Stimulated activated CD8-positive, alpha-beta memory T cell treated with anti-CD3 and anti-CD28 coated beads, Interleukin-2, amount 100 ng/mL, for 1 hour (primary cell): ENCODE measurements at places on chromosomes 7 and 10.

DNA sequence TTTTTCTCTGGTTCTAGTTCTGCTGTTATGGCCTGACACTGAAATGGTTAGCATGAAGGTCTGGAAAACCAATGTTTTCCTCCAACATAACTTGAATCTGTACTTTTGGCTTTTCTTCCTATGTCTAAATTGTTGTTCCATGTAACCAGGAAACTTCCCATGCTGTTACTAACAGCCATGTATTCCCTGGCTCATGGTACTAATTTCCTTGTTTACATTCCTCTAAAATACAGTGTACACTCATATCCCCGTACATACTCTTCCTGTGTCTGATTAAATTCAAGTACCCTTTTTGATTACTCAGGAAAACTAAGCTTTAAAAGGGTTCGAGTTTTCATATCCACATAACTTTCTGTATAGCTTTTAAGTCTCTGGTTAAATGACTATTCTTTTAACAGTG, 12.3 kb upstream of the ACSM6 start:
- DNase-seq = no peak

DNA sequence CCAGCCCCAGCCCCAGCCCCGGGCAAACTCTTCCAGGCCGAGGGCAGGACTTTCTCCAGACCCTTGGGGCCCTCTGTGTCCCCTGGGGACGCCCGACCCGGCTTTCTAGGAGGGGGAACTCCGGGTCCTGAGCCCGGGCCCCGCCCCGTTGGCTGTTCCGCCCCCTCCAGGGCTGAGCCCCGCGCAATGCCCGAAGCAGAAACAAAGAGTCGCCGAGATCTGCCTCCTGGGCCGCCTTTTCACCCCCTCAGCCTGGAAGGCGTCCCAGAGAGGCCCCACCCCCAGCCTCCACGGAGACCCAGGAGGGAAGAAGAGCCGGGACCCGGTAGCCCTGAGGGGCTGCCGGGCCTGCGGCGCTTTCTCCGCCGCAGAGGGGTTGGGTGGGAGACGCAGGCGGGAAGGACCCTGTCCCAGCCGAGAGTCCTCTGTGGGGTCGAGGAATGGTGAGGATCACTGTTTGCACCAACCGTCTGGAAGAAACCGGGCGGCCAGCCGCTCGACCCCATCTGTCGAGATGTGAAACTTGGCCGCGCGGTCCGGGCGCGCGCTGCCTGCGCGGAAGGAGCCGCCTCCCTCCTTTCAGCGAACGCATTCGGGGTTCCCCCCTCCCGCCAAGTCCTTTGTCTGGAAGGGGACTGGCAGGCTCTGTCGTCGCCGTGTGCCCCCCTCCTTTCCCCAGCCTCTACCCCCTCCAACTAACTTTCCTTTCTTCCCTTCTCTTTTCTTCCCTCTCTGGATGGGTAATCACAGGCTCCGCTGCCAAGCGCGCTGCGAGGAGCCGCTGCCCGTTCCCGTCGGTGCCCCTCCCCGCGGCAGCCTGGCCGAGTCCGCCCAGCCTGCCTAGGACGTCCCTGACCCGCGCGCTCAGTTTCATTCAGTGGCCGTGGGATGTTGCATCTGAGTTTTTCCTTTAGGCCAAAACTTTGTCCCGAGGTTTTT, 10.2 kb downstream of the EN2 start:
- no peak for DNase-seq

GRCh38 chr10:18162021-18162627, 21.9 kb downstream of the CACNB2 start:
- no peak for DNase-seq

GRCh38 chr7:49324040-49324439, 399.7 kb downstream of the CDC14C start:
- DNase-seq = no peak

DNA sequence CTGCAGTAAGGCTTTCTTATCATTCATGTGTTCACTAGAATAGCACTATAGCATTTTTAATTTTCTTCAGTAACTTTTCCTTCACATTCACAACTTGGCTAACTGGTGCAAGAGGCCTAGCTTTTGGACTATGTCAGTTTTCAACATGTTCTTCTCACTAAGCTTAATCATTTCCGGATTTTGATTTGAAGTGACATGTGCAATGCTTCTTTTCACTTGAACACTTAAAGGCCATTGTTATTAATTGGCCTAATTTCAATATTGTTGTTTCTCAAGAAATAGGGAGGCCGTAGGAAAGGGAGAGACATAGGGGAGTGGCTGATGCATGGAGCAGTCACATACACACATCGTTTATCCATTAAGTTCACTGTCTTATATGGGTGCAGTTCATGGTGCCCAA, 151.2 kb upstream of the NFE2L3 start:
- DNase-seq = no peak
